ENCODE measurements at places on chromosomes 16 and 17. TPM values are rescaled to one million over a fixed set of nuclear protein-coding genes. Genes with fewer than 3 reads are reported as not detected.

- no peak for DNase-seq
- no peak overlapping the region for H3K27ac ChIP-seq
- H3K4me1 ChIP-seq = peaks cover 49% of the 10 kb centered on the region
- no peaks in the 10 kb centered on the region for H3K27me3 ChIP-seq
These were observed 4.4 kb downstream of the ZNF48 start for GRCh38 chr16:30399435-30400186.

GRCh38 chr17:29722411-29723198, 99.9 kb upstream of the CORO6 start:
- H3K4me1 ChIP-seq = peaks cover 53% of the 10 kb centered on the region
- DNase-seq = peak; percentile 80
- no peaks in the 10 kb centered on the region for H3K27me3 ChIP-seq
- peak overlapping the region; percentile 73 for H3K27ac ChIP-seq
- peak overlapping the region; percentile 30 for H3K4me3 ChIP-seq

DNA sequence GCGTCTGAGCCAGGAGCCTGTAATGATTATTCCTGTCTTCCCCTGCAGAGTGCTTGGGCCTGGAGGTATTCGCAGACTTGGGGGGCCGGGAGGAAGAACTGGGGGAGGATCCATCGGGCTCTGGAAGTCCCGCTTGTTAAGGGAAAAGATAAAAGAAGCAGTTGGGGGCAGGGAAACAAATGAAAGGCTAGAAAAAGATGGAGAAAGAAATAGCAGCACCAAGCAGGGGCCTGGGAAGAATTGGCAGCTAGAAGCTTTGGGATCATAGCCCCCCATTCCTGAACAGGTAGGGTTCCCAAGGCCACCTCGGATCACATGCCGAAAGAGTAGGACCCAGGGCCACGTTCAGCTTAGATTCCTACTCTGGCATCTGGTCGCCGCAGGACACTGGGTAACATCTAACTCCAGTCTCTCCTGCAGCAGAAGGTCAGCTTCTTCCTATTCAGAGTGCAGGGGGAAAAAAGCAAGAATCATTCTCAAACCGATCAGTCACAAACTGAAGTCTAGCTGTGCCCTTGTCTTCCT, 23.6 kb downstream of the ADAM11 start:
- H3K4me3 ChIP-seq = no peak overlapping the region
- H3K27me3 ChIP-seq = peaks cover 5% of the 10 kb centered on the region
- H3K4me1 ChIP-seq = peaks cover 13% of the 10 kb centered on the region
- no peak for DNase-seq
- no peak overlapping the region for H3K27ac ChIP-seq
- no peaks in the 10 kb centered on the region for H3K36me3 ChIP-seq

- no peak overlapping the region for H3K4me3 ChIP-seq
- H3K36me3 ChIP-seq = peaks cover 66% of the 10 kb centered on the region
- no peaks in the 10 kb centered on the region for H3K27me3 ChIP-seq
- H3K4me1 ChIP-seq = peaks cover 38% of the 10 kb centered on the region
- DNase-seq = no peak
These were observed 4.1 kb downstream of the INPP5K start for GRCh38 chr17:1512351-1512750.

The HOXB8 gene
- total RNA-seq = not detected

The KCNAB3 gene
- 7.1 TPM for total RNA-seq

GRCh38 chr17:81241648-81242420, 2.7 kb downstream of the NDUFAF8 start:
- H3K4me1 ChIP-seq = peaks cover 45% of the 10 kb centered on the region
- H3K27ac ChIP-seq = no peak overlapping the region
- DNase-seq = peak; percentile 55
- no peaks in the 10 kb centered on the region for H3K27me3 ChIP-seq
- peaks cover 11% of the 10 kb centered on the region for H3K36me3 ChIP-seq
- H3K4me3 ChIP-seq = no peak overlapping the region

The IKZF3 gene
- total RNA-seq = 39.9 TPM

DNA sequence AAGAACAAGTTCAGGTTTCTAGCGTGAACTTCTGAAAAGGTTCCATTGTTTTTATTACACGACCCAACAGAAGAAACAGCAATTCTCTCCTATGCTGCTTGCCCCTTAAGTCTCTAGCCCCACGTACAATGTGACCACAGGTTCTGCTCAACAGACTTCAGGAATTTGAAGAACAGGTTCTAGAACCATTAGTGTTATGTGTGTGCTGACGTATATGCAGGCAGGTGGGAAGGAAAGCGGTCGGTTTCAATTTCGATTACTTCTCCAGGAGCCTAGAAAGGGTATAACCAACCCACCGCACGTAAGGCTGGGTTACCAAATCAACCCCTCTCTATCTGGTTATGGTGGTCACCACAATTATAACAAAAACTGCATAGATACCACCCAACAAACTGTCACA, 39.4 kb downstream of the XPO6 start:
- H3K36me3 ChIP-seq = peaks cover 77% of the 10 kb centered on the region
- DNase-seq = no peak
- no peaks in the 10 kb centered on the region for H3K27me3 ChIP-seq
- peaks cover 44% of the 10 kb centered on the region for H3K4me1 ChIP-seq
- H3K4me3 ChIP-seq = no peak overlapping the region

The RNF222 gene
- total RNA-seq = 1.2 TPM

DNA sequence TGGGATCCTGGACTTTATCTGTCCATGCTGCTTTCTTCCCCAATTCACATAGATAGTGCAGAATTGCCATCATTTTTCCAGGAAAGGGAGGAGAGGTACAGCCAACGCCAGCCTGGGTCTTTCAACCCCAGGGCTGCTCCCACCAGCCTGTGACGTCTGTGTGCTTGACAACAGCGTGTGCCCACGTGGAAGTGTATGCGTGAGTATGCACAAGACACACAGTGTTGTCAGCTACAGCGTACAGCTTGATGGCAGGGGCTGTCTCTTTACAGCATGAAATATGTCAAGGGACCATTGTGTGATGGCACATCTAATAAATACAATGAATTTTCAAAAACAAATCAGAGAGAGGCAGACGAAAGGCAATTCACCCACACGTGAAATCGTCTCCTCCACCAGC, 62.3 kb downstream of the GSG1L start:
- no peaks in the 10 kb centered on the region for H3K27me3 ChIP-seq
- H3K36me3 ChIP-seq = no peaks in the 10 kb centered on the region
- H3K4me3 ChIP-seq = no peak overlapping the region

- no peak for DNase-seq
- peaks cover 10% of the 10 kb centered on the region for H3K27me3 ChIP-seq
- no peaks in the 10 kb centered on the region for H3K36me3 ChIP-seq
These were observed 127.2 kb downstream of the AXIN2 start for GRCh38 chr17:65434251-65434650.

The CCL8 gene
- not detected for total RNA-seq

The PPM1D gene
- 18.3 TPM for total RNA-seq

GRCh38 chr17:77542551-77543490, 402.1 kb downstream of the SEC14L1 start:
- DNase-seq = peak; percentile 45
- H3K36me3 ChIP-seq = no peaks in the 10 kb centered on the region
- H3K4me3 ChIP-seq = no peak overlapping the region
- no peaks in the 10 kb centered on the region for H3K27me3 ChIP-seq
- H3K4me1 ChIP-seq = peaks cover 6% of the 10 kb centered on the region

- DNase-seq = no peak
- H3K27me3 ChIP-seq = peaks cover 28% of the 10 kb centered on the region
- H3K4me1 ChIP-seq = no peaks in the 10 kb centered on the region
- no peak overlapping the region for H3K27ac ChIP-seq
- no peaks in the 10 kb centered on the region for H3K36me3 ChIP-seq
These were observed 18.4 kb downstream of the TBX4 start for GRCh38 chr17:61470530-61471136.

- H3K27ac ChIP-seq = no peak overlapping the region
- H3K4me1 ChIP-seq = no peaks in the 10 kb centered on the region
- H3K36me3 ChIP-seq = no peaks in the 10 kb centered on the region
- no peak overlapping the region for H3K4me3 ChIP-seq
These were observed 230.3 kb downstream of the ENGASE start for GRCh38 chr17:79304884-79305283.

GRCh38 chr16:57701759-57702371, 7.3 kb downstream of the DRC7 start:
- DNase-seq = no peak
- no peaks in the 10 kb centered on the region for H3K27me3 ChIP-seq

- no peak overlapping the region for H3K27ac ChIP-seq
- H3K36me3 ChIP-seq = peaks cover 20% of the 10 kb centered on the region
- H3K4me3 ChIP-seq = no peak overlapping the region
- peaks cover 28% of the 10 kb centered on the region for H3K4me1 ChIP-seq
- no peaks in the 10 kb centered on the region for H3K27me3 ChIP-seq
These were observed 97.7 kb upstream of the FA2H start for GRCh38 chr16:74872302-74872701.

The MT1M gene
- total RNA-seq = not detected

DNA sequence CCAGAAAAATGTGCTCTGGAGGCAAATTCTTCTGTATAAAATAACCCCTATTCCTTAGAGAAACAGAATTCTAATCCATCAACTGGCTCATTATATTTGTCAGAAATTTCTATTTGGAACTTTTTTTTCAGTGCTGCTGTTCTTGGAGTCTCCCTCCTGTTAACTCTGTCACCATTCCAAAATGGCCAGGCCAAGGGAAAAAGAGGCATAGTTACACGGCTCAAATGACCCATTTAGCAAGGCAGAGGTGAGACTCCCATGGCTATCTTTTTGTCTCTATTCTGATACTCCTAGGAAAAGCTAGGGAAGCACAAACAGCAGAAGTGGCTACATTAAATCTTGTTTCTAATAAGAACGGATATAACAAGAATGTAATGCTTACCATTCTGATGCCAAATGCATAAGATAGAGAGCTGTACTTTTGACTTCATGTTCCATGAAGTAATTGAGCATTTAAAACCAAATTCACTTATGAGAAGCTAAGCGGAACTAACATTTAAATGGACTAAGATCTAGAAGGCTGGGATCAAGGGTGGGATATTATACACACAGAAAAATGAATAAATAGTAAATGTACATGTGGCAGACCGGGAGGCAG, 64.4 kb upstream of the CORO6 start:
- H3K4me1 ChIP-seq = peaks cover 4% of the 10 kb centered on the region
- peaks cover 35% of the 10 kb centered on the region for H3K36me3 ChIP-seq
- DNase-seq = no peak
- H3K4me3 ChIP-seq = no peak overlapping the region
- H3K27me3 ChIP-seq = no peaks in the 10 kb centered on the region

The SSTR5 gene
- not detected for total RNA-seq

DNA sequence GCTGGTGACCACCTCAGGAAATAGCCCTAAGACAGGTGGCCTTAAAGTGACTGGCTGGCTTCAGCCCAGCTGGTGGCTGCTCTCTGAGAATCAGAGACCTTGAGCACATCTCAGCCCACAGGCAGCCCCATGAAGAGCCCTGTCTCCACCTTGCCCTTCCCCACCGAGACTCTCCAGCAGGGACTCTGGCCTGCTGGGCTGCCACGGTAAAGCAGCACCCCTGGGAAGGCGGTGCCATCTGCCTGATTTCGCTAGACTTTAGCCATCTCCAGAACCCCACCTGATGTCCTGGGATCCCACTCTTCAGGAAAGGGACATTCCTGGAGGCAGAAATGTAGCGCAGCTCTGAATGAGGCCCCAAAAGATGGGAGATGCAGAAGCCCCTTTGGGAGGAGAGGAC, 45.2 kb upstream of the LGALS9 start:
- H3K27ac ChIP-seq = no peak overlapping the region
- no peaks in the 10 kb centered on the region for H3K27me3 ChIP-seq
- no peaks in the 10 kb centered on the region for H3K4me1 ChIP-seq
- peaks cover 9% of the 10 kb centered on the region for H3K36me3 ChIP-seq
- DNase-seq = no peak
- H3K4me3 ChIP-seq = no peak overlapping the region

- no peak overlapping the region for H3K4me3 ChIP-seq
- H3K4me1 ChIP-seq = no peaks in the 10 kb centered on the region
- no peaks in the 10 kb centered on the region for H3K27me3 ChIP-seq
- H3K36me3 ChIP-seq = no peaks in the 10 kb centered on the region
These were observed 18.0 kb upstream of the CACNA1H start for GRCh38 chr16:1134776-1135458.

The CACNB1 gene
- 15.5 TPM for total RNA-seq

DNA sequence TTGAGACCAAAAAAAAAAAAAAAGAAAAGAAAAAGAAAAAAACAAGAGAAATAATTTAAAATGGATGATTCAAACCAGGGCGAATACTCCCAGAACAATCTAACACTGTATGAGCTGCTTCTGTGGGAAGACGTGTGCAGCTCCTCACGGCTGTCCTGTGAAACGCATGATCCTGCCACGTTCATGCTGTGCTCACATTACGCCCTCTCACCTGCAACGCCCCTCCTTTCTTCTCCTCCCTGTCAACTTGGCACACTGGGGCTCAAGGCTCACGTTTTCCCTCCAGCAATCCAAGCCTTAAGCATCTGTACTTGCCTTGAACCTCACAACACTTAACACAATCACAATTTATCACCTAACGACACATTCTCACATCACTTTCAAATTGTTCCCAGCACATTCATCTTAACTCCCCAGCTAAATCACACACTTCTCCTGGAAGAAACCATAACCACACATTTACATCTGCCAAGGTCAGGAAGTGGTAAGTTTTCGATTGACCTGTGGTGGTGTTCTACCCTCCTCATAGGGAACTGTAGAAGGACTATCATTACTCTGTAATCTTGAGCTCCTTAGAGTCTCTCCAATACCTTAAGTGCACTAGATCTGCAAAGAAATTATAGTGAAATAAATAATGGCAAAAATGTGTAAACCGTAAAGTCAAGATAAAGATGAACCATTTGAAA, 29.1 kb downstream of the MBTPS1 start:
- H3K27ac ChIP-seq = no peak overlapping the region
- H3K36me3 ChIP-seq = peaks cover 84% of the 10 kb centered on the region
- H3K4me3 ChIP-seq = no peak overlapping the region
- DNase-seq = no peak
- peaks cover 28% of the 10 kb centered on the region for H3K4me1 ChIP-seq
- no peaks in the 10 kb centered on the region for H3K27me3 ChIP-seq

DNA sequence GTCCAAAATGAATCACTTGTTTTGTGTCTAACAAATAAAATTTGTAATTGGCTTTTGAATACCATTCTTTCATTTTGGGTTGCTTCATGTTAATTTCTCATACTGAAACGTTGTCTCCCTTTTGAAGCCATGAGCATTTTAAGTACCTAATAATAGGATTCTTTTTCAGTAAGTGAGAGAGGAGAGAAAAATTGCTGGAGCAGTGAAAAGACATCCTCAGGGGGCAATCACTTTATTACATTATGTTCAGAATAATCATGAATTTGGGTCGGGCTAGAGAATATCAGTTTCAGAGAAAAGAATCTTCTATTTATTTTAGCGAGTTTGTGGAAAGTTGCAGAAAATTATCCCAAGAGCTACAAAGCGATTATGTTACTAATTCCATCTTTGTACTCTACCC, 96.8 kb downstream of the CNTNAP4 start:
- H3K27me3 ChIP-seq = no peaks in the 10 kb centered on the region
- H3K4me3 ChIP-seq = no peak overlapping the region
- H3K4me1 ChIP-seq = no peaks in the 10 kb centered on the region
- DNase-seq = no peak
- no peaks in the 10 kb centered on the region for H3K36me3 ChIP-seq

DNA sequence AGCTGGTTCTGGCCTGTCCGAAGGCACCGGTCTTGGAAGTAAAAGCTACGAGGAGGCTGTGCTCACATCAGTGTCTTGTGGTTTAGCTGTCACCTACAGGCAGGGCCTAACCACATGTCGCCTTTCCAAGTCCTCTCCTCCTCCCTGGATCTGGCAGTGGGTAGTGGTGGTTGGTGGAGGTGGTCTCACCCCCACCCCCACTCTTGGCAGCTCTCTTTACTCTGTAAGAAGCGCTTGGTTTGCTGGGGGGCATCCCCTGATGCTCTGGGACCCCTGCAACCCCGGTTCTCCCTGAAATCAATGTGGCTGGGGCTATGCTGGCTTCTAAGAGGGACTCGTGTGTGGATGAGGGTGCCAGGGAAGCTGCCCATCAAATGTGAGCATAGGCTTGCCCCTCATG, 68.3 kb downstream of the WIPI1 start:
- no peak overlapping the region for H3K4me3 ChIP-seq
- peaks cover 2% of the 10 kb centered on the region for H3K4me1 ChIP-seq
- DNase-seq = no peak
- no peak overlapping the region for H3K27ac ChIP-seq

The GPRC5B gene
- 0.47 TPM for total RNA-seq

Data from CD4-positive, alpha-beta T cell (primary cell).